ENCODE measurements at places on chromosomes 6 and 20.

DNA sequence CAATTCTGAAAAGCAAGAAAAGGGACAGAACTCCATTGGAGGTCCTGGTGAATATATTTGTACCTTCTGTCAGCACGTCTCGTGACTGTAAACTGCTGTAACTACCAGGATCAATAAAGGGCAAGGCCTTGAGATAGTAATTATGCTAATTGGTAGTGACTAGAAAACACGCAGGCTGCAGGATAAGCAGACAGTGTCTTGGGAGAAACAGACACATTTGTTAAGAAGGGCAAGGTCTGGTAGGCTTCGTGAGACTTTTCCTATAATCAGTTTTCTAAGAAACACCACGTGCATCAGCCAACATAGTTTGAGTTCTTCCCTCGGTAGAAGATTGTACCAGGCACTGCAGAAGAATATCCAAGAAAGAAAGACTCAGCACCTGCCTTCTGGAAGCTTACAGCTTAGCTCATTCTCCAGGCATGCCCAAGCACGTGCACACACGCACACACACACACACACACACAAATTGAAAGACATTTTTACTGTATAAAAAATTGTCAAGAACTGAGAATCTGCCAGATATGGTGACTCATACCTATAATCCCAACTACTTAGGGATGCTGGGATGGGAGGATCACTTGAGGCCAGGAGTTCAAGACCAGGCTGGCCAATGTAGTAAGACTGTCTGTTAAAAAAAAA lies 167.0 kb upstream of the SASH1 start:
- no peak for DNase-seq

- DNase-seq = no peak
Observed at GRCh38 chr20:62015540-62016288, 50.0 kb downstream of the TAF4 start.

GRCh38 chr6:109296452-109296851 lies 85.8 kb downstream of the CD164 start:
- no peak for DNase-seq

DNA sequence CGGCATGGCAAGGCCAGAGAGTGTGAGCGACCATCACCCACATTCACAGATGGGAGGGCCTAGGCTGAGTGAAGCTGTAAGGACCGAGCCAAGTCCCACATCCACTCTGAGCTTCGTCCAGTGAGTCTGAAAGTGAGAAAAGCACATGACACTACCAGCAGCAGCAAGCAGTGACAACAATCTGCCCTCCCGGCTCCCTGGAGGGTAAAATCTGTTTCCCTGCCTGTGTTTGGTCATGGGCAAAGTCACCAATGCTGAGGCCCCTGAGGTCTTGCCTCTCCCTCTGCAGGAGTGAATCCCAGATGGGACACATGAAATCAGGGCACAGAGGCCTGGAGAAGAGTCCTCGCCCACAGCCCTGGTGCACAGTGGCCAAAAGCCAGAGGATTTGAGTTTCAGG lies 6.4 kb upstream of the CST7 start:
- no peak for DNase-seq

DNA sequence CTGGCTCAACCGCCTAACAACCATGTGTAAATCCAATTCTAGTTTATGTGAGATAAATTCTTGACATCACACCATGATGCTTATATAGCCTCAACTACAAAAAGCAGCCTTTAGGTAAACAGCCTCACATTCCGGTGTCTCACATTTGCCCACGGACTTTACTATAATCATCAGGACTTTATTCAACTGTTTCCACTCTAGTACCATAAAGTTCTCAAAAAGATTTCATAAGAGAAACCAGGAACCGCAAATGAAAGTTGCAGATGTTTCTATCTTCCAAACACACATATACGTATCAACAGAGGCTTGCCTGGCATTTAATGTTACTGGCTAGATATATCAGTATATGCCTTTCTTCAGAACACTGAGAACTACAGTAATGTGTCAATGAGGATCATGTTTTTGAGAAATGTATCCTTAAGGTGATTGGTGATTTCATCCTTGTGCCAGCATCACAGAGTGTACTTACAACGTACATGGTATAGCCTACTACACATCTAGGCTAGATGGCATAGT lies 80.0 kb downstream of the EPB41L2 start:
- no peak for DNase-seq

DNA sequence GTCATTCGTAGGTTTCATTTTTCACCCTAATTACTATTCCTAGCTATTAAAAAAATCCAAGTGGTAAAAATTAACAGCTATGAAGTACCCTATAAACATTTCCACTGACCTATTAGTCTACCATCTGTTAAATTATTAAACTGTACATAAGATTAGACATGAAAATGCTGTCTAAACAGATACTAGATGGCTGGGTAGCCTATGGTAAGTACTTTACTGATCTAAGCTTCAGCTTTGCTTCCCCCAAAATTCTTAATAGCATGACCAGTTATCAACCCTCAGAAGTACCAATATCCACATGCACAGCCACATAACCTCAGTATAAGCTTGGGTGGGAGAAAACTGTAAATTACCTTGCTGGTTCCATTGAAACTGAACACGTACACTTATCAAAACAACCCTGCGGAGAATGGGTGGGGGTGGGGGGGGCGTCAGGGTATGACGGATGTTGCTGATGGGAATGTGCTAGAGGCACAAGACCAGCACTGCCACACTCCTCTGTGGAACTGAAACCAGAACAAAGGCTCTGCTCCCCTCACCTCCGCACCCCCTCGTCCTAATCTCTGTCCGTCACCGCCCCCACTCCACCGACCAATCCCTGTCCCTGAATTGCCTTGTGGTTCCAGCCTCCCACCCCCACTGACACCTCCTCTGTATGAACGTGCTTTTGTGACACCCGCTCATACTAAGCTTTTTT lies 45.3 kb downstream of the B4GALT5 start:
- no peak for DNase-seq

DNA sequence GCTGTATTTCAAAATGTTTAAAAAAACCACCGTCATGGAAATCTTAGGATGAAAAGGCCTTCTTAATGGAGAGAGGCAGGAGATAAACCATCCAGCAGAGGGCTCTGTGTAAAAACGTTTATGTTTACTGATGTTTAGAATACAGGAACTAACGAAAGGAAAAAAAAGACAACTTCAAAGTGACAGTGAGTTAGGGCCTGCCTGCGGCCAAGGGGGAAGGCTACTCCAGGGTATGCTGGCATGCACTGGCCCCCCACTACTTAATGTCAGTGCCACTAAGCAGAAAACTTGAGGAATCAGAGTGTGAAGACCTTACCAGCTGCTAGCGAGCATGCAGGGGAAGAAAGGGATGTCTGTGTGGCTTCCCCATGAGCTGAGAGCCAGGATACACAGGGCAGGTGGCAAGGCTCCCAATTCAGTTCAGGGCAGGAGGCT lies 47.7 kb downstream of the AKAP7 start:
- DNase-seq = no peak

DNA sequence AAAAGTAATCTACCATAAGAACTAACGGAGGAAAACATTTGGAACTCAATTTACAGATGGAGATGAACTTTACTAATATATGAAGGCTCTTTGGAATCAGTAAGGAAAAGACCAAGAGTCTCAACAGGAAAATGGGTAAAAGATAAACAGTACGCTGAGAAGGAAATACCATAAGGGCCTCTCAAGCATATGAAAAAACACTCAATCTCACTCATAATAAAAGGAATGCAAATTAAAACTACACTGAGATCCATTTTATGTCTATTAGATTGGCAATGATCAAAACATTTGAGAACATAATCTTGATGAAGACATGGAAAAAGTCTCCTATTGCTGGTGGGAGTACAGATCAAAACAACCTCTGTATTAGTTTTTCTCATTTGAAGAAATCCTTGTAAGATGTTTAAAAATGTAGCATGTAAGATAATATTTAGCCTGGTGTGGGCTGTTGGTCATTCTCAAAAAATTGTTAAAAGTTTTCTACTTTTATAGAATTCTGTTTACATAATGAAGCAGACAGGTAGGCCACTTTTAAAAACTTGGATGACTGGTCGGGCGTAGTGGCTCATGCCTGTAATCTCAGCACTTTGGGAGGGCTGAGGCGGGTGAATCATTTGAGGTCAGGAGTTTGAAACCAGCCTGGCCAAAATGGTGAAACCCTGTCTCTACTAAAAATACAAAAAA lies 14.5 kb downstream of the REV3L start:
- no peak for DNase-seq

DNA sequence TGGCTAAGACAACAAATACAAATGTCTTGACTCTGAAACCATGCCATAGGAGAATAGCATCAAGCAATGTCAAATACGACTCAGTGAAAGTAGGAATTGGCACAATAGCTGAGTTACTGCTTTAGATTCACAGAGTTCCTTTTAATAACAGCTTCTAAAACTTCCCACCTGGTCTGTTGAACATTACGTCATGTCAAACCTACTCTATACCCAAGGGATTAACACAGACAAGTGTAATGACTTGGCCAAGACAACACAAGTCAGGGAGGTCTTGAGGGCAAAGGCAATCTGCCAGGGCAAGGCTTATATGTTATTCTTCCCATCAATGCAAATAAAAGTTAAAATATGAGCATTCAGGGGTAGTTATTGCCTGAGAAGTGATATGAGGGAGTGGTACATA lies 265.1 kb upstream of the PRDM1 start:
- DNase-seq = no peak

DNA sequence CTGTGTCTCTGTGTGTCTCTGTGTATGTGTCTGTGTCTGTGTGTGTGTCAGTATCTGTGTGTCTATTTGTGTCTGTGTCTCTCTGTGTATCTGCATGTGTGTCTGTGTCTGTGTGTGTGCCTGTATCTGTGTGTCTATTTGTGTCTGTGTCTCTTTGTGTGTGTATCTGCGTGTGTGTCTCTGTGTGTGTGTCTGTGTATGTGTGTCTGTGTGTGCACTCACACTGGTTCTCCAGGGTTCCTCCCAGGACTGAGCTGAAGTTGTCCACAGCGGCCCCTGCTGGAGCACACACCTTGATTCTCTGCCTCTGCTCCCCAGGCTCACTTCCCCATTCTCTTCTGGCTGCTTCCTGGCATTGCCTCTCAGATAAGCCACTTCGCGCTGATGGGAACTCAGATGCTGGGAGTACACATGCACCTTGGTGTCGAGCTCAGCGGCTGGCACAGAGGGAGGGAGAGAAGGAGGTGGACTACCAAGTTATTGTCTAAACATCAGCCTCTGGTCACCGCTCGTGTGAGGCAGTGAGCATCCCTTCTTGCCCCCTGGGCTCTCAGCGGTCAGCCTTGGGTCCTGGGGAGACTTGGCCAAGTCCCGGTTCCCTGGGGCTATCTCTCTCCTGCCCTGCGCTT lies 104.9 kb upstream of the NXT1 start:
- no peak for DNase-seq

- DNase-seq = no peak
Observed at GRCh38 chr20:47529840-47530239, 28.2 kb downstream of the NCOA3 start.

GRCh38 chr20:36541768-36542488 lies 609 bp downstream of the MYL9 start:
- no peak for DNase-seq

DNA sequence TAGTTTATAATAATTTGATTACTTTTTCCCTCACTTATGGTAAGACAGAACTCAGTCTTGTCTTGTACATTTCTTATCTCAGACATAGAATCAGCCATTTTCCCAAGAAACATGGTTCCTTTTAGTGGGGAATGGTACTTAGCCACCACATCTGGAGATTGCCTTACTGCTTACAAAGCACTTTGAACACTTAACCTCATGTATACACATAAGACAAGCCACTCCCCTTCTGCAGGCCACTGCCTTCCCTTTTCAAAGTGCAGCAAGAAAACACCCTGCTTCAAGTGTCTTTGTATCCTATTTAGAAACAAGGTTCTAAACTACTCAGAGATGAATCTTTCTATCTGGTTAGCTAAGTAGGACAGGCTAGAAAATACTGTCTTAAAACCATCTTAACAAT lies 159.2 kb downstream of the UBE3D start:
- DNase-seq = no peak

GRCh38 chr6:158053377-158054313 lies 72.0 kb downstream of the SYNJ2 start:
- no peak for DNase-seq

GRCh38 chr6:34389034-34389433 lies 3.4 kb downstream of the NUDT3 start:
- no peak for DNase-seq

DNA sequence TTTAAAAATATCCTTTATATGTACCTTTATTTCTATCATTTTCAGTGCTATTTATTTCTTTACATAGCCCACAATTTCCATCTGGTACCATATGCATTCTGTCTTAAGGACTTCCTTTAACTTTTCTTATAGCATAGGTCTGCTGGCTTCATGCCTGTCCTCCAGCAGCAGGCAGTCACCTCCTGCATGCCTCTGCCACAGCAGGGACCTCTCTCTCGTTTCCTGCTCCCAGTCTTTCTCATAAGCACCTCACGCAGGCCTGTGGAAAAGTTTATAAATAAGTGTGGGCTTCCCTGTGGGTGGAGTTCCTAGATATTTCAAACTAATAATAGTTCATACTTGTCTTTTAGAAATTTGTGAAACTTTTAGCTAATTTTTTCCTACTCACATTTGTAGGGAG lies 133.9 kb downstream of the KCNQ5 start:
- no peak for DNase-seq

- no peak for DNase-seq
Observed at GRCh38 chr20:20993372-20993771, 112.8 kb downstream of the LINC00237 start.

DNA sequence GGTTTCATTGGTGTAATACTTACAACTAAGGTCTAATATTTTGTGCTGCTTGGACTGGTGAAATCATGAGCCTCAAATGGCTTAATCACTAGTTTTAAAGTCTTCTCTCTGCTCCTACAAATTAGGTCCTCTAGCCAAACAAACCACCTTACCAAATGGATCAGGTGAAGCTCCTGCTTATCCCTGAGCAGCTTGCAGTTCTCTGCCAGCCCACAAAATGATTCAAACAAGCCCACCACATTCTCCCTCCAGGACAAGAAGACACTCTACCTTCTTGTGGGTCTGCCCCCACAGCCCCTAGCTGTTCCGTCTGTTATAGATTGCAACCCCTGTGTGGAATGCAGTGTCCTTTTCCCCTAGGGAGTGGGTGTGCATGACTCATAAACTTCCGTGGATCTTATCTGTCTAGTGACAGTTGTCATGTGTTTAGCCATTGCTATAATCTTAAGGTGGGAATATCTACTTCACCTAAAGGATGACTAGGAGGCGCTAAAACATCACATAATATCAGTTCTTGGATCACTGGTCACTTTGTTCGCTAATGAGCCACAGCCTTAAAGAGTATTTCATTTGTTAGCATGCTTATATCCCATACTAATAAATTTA lies 940.5 kb upstream of the MANEA start:
- no peak for DNase-seq

- no peak for DNase-seq
Observed at GRCh38 chr6:138424004-138424904, 20.2 kb downstream of the HEBP2 start.

DNA sequence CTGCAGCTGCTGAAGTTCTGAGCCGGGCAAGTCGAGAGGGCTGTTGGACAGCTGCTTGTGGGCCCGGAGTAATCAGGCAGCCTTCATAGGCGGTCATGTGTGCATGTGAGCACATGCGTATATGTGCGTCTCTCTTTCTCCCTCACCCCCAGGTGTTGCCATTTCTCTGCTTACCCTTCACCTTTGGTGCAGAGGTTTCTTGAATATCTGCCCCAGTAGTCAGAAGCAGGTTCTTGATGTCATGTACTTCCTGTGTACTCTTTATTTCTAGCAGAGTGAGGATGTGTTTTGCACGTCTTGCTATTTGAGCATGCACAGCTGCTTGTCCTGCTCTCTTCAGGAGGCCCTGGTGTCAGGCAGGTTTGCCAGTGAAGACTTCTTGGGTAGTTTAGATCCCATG lies 21.2 kb upstream of the MAPK13 start:
- no peak for DNase-seq
